ENCODE measurements at places on chromosomes 6 and 20.
A peak's percentile ranks its signal among the peaks of the same experiment; 100 is the strongest.

DNA sequence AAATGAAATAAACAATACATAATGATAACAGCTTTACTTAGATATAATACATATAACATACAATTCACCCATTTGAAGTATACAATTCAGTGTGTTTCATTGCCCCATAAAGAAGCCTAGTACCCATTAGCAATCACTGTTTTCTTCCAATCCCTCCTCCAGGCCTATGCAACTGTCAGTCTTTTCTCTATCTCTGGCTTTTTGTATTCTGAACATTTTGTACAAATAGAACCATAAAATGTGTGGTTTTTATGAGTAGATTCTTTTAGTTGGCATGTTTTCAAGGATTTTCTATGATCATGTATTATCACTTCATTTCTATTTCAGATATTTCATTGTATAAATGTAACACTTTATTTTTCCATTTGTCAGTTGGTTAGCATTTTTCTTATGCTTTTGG is 54.6 kb upstream of the MYO6 start:
- no peak for DNase-seq

DNA sequence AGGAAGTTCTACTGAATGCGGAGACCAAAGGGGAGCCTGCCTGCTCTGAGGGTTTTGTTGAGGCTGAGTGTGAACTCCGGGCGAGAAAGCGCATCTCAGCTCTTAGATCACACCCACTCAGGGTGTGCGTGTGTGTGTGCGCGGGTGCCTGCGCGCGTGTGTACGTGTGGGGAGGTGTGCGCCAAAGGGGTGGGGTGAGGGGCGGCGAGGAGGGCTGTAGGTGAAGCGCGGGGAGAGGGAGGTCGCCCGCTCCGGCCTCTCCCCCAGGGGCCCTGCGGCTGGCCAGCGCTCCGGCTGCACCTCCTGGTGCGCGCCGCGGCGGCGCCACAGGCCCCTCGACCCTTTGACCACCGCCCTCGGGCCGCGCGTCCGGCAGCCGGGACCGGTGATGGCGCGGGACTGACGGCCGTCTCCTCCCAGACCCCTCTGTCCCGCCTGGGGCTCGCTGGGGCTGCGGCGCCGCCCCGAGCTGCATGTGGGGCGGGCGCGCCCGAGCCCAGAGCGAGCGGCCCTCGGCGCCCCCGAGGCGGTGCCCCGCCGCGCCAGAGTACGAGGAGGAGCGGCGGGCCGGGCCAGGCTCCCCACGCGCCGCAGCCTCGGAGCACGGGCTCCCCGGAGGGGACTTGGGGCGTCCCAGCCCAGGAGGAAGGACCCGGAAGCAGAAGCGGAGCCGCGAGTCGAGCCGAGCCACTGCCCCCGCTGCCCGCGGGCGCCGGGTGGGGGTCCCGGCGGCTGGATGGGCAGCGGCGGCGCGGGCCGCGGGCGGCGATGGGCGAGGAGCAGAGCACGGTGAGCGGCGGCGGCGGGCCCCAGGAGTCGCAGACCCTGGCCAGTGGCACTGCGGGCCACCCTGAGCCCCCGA is at the start of gene RNF217:
Gene RNF217, plus strand, starts transcription at position 661 of the 862 bp plus-strand sequence. Its CDS starts 108 bp downstream, at position 769.
- no peak for DNase-seq

GRCh38 chr6:7997286-7997685 is 66.9 kb downstream of the BLOC1S5 start:
- no peak for DNase-seq

- no peak for DNase-seq
These were observed 66.9 kb downstream of the EFCAB8 start for GRCh38 chr20:32925481-32926196.

- no peak for DNase-seq
These were observed 99.3 kb downstream of the RPP40 start for GRCh38 chr6:4904461-4905025.

DNA sequence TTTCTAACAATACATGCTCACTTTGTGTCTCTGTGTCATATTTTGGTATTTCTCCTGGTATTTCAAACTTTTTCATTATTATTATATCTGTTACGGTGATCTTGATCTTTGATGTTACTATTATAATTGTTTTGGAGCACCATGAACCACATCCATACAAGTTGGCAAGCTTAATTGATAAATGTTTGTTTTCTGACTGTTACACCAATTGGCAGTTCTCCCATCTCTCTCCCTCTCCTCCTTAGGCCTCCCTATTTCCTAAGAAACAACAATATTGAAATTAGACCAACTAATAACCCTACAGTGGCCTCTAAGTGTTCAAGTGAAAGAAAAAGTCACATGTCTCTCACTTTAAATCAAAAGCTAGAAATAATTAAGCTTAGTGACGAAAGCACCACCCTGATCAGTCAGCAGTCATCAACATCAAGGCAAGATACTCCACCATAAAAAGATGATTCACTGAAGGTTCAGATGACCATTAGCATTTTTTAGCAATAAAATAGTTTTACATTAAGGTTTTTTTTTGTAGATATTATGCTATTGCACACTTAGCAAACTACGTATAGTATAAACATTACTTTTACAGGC is 61.5 kb downstream of the IBTK start:
- no peak for DNase-seq

GRCh38 chr6:107418118-107418517 is 41.2 kb downstream of the PDSS2 start:
- DNase-seq = no peak

DNA sequence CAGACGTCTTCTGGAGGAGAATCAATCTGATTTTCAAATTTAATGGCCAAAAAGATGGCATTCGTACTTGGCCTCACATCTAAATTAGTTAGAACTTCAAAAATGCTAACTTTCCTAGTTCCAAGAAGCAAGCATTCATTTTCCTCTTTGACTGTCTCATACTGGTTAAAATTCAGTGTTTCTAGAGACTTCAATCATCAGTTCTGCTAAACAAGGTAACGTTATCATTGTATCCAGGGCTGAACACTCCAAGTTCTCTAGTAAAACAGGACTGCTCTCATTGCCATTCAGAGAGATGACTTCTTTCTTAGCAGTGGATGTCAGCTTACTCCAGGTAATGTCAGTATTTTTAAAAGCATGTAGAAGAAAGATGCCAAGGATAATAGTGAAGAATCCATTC is 34.6 kb upstream of the ENTPD6 start:
- DNase-seq = no peak

- DNase-seq = no peak
These were observed at the start of gene C6orf118 for GRCh38 chr6:165308926-165309731. TSS of gene C6orf118 (minus strand) at chr6:165309605. CDS start at chr6:165309586, 19 bp downstream.

DNA sequence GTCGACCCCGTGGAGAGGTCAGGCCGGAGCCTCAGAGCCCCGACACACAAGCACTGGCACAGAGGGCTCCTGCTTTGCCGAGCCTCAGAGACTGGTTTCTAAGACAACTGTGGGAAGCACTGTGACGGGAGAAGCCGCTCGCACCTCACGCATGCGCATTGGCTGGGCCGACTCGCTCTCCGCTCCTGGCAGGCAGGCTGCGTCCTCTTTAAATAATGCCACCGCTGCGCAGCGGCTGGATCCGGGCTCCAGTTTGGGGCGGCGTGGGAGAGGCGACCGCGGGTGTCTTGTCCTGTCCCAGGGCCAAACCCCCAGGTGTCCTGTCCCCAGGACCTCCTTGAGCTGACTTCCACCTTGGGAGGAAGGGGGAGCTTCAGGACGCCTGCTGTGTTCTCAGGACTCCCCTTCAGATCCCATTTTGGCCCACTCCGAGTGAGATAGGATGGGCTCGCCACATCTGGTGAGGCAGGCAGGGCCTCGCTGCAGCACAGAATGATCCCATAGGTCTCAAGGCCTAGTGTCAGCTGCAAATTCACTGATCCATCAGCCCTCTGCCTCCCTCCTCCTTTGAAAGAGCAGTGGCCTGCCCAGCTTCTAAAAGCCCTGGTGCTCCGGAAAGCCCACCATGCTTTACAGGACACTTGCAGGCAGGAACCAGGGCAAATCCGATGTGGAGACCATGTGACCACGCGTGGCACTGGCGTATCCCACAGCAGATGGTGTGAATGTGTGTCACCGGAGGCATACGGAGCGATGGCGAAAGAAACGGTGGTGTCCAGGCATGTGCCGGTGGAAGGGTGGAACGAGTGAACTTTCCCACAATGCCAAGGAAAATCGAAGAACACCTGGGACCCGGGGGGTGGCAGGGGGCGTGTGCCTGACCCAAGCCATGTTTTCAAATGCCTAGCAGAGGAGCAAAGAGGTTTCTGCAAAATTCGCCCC is 169.3 kb upstream of the ZNF337 start:
- peak; percentile 46 for DNase-seq

- peak; percentile 58 for DNase-seq
These were observed 2.7 kb upstream of the MICA start for GRCh38 chr6:31400467-31401289.

- no peak for DNase-seq
These were observed 62.2 kb upstream of the FABP7 start for GRCh38 chr6:122717350-122717749.

- DNase-seq = no peak
These were observed 28.9 kb downstream of the ILRUN start for GRCh38 chr6:34667481-34668238.

DNA sequence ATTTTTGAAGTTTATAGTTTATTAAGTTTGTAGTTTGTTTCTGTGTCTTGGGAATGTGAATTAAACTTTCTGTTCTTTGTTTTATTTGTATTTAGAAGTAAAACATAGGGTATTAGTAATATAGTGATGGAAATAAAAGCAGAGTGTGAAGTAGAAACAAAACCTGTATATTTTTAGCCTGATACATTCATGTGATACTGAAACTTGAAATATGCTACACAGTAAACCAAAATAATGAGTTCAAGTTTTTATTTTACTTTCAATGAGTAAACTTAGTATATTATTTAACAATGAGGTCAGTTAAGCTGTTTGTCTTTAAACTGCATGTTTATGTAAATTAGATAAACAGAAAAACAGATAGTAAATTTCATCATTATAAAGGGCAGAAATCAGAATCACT is 1592.6 kb downstream of the GRIK2 start:
- no peak for DNase-seq

GRCh38 chr6:106085984-106086813 is at the start of gene PRDM1:
TSS of gene PRDM1 (plus strand) at chr6:106086336. CDS start at chr6:106086554, 218 bp downstream.
- DNase-seq = peak; percentile 75

DNA sequence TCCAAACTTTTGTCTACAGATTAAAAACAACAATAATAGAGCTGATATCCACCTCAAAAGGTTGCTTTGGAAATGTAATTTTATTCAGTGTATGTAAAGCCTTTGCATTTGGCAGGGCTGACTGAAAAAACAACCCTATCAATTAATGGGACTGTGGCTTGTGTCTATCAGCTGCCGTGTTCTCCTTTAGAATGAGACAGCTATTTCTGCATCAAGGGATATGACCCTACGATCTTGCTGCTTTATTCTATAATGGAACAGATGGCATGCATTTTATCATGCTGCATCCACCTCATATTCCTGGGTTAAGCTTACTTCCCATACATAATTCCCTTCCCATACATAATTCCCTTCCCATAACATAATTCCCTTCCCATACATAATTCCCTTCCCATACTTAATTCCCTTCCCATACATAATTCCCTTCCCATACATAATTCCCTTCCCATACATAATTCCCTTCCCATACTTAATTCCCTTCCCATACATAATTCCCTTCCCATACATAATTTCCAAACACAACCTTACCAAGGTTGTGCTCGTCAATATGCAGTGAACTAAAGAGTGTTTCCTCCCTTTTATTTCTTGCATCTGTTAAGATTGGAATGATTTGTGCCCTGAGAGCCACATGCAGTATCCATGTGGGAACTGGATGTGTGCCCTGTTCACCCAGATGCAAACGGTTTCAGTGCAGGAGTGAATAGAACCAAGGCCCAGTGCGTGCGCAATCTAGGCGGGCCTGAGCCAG is 26.8 kb downstream of the SERPINB6 start:
- DNase-seq = no peak

- no peak for DNase-seq
These were observed 117.8 kb downstream of the FOXA2 start for GRCh38 chr20:22466447-22467171.

GRCh38 chr20:5675103-5676091 is 74.8 kb upstream of the SHLD1 start:
- DNase-seq = no peak

GRCh38 chr6:38775870-38776269 is 60.8 kb downstream of the DNAH8 start:
- no peak for DNase-seq

GRCh38 chr6:52243282-52243893 is 912 bp downstream of the IL17F start:
- DNase-seq = no peak

GRCh38 chr6:129691709-129692108 is 18.3 kb downstream of the ARHGAP18 start:
- DNase-seq = no peak

DNA sequence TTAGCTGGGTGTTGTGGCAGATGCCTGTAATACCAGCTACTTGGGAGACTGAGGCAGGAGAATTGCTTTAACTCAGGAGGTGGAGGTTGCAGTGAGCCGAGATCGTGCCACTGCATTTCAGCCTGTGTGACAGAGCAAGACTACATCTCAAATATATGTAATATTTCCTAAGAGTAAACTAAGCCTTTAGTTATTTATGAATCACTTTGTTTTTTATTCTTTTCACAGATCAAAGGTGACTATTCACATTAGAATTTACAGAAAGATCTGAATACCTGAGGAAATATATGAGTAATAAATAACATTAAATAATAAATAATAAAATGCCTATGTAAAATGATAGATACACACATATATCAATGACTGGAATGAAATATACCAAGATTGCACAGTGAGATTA is 630.8 kb upstream of the IMPG1 start:
- no peak for DNase-seq

GRCh38 chr6:32519118-32519909 is 10.8 kb downstream of the HLA-DRB5 start:
- DNase-seq = no peak

DNA sequence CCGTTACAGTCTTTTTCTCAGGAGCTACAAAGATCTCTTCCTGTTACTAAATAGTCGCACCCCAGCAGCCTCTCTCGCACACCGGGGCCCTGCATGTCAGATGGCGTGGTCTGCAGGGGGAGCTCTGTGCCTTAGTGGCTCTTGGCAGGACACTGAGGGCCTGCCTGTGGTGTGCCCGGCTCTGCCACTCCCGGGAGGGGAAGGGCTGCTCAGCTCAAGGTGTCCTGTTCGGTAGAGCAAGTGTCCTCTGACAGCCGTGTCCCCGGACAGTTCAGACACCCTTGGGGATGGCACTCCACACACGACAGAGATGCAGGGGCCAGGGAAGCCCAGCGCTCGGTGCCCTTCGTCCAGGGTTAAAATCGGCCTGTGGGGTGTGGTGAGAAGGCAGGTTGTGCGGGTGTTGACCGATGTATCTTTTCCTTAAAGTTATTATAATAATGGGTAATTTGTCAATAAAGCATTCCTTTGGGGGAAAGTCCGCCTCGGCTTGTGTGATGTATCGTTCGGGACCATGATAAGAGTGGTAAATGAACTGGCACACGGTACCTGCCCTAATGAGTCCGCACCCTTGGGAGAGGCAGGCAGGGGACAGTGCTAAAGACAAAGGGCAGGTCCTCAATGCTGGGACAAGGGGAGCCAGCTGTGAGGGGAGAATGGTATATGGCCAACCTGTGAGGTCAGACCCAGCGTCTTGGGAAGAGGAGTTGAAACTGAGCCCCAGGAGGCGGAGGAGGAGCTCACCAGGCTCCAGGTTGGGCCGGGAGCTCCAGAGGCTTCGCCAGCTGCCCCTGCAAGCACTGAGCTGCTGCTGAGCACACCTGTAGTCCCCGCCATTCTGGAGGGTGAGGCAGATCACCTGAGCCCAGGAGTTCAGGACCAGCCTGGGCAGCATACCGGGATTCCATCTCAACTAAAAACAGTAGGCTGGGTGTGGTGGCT is 3.6 kb upstream of the DNAJC5 start:
- DNase-seq = no peak

GRCh38 chr6:130276507-130276906 is 53.8 kb upstream of the SAMD3 start:
- no peak for DNase-seq
